NCI-H82 (cell line): ENCODE measurements at places on chromosomes 5 and 9.
A peak's percentile ranks its signal among the peaks of the same experiment; 100 is the strongest.

DNA sequence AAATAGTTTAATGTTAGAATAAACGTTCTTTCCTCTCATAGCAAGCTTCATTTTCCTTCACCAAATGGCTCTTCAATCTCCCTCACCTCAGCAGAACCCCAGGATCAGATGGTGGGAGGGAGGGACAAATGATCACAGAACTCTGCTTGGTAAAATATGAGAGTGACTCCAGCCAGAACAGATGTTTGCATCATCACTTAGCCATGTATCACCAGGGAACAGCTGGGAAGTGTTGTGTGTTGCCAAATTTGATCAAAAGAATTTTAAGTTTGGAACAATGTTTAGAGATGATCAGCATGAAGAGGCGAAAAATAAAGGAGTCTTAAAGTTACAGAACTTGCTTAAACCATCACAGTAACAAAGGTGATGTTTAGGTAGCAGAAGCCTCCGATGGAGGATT is 115.7 kb downstream of the FRMD3 start:
- no peak for DNase-seq

GRCh38 chr5:157748760-157749461 is 5.4 kb downstream of the LSM11 start:
- no peak for DNase-seq

DNA sequence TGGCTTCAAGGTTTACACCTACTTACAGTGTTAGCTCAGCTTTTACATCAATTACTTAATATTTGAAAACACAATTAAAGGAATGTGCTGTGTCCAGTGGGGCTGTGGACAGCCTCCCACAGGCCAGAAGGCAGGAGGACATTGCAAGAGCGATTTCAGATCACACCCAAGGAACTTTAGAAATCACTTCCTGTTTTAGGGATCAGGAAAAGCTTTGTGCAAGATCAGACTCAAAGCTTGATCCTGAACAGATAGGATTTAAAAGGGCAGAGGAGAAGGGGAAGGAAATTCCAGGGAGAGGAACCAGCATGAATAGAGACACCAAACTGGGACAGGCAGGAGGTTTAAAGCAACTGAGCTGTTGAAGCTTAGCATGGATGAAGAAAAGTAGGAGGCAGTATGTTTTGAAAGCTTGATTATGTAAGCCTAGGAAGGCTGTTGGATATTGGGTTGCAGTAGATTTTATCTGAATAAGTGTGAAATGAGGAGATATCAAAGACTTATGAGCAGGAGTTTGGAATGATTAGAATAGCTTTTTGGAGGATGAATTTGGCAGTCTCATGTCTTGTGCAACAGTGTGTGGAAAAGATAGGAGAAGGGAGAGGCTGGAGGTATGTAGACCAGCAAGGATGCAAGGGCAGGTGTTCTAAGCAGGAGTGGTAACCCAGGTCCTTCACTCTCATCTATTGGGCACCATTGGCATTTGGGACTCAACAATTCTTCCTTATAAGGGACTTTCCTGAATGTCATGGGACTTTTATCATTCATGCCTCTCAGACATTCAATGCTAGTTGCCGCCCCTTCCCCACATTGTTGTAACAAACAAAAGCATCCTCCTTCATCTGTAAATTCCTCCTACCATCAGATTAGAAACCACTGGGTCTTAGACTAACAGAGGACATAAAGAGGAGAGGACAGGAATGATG is 123.5 kb downstream of the TARS1 start:
- DNase-seq: no peak

DNA sequence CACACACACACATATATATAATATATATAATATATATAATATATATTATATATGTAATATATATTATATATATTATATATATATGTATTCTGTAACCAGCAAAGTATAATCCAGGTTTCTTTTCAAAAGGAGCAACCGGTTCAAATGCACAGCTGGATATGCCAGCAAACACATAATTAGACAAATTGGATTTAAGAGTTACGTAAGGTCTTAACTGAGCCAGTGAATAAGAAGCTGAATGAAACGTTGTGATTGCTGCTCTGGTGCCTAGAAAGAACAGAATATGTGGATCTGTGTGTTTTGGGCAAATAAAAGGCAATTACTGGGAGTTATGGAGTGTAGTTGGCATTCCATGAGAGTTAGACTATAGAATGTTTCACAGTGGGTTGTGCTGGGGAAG is 178.1 kb downstream of the SLF1 start:
- DNase-seq: peak; percentile 77

DNA sequence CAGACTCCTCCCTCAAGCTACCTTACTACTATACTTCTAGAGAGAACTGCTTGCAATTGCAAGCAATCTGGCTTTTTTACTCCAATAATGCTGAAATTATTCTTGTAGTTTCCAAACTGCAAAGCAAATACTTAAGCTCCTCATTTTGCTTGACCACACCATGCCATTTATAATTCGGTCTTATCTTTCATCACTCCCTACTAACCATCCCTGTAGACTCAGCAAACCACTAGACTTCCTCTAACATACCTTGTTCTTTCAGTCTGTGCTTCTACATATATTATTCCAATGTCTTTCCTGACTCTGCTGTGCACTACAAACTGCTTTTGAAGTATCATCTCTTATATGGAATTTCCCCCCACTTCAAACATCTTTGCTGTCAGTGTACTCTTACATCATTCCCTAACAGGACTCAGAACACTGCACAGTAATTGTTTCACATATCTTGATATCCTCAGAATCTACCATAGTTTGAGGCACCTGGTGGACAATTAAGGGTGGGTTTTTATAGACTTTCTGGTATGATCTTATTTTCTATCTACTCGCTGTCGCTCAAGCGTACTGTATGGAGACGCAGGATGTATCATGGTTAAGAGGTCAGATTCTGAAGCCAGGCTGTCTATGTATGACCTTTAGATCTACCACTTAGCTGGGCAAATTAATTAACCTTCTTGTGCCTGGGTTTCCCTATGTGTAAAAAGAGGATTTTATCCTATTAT is 2.8 kb downstream of the IL6ST start:
- DNase-seq: no peak

DNA sequence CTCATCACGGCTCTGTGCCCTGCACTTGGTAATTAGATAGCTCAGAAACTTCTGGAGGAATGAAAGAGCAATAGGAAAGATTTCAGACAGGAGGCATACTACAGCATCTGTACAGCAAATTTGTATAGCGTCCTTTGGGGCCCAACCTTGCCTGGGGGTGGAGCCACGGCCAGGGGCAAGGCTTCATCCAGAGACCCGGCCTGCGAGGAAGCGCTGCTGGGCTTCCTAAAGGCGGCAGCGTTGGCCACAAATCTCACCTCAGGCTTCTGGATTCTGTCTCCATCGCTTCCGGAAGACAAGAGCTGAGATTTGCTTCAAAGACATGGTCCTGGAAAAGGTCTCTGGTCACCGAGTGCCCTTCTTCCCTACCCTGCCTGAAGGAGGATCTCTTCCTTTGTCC is 12.2 kb upstream of the SPATA31D1 start:
- no peak for DNase-seq

GRCh38 chr5:154058055-154059038 is 19.6 kb downstream of the MFAP3 start:
- DNase-seq: peak; percentile 69

DNA sequence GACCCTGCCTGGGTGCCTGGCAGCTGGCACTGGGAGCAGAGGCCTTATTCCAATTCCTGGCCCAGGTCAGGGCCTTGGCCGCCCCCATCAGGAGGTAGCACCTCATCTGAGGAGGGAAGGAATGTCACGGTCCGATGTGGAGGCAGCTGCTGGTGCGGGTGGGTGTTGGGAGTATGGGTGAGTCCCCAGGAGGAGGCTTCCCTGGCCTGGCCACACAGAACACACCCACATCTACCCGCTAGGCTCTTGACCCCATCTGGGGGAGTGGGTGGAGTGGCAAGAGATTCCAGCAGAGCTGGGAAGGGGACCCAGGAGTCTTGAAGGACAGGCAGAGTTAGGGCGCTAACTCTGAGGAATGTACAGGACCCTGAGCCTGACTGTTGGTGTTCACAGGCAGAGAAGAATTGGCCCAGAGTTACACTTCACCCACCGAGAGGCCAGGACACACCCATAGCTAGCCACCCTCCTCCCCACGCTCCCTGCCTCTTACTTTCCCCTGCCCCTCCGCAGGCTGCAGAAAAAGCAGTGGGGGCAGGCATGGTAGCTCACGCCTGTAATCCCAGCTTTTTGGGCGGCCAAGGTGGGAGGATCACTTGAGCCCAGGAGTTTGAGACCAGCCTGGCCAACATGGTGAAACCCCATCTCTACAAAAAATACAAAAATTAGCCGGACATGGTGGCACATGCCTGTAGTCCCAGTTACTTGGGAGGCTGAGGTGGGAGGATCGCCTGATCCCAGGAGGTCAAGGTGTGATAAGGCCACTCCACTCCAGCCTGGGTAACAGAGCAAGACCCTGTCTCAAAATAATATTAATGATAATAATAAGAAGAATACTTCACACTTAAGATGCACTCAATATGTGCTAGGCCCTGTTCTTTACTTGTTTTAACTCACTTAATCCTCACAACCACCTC is 6.0 kb downstream of the OLFML2A start:
- DNase-seq: no peak

DNA sequence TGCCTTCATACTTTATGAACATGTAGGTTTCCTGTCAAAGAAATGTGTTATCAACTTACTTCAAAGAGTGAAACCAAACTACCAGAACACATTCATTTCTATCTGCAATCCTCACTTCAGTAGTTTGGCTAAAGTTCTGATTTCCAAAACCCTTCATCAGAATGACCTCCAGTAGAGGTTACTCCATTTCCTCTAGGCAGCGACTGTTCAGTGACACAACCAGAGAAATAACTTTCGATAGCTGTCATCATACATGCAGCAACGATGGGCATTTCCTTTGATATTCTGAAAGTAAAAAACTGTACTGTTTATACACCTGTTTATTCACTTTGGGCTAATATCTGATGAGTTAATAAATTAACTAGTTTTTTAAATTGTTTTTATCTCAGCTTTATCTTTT is 532.5 kb upstream of the IZUMO3 start:
- DNase-seq: no peak

DNA sequence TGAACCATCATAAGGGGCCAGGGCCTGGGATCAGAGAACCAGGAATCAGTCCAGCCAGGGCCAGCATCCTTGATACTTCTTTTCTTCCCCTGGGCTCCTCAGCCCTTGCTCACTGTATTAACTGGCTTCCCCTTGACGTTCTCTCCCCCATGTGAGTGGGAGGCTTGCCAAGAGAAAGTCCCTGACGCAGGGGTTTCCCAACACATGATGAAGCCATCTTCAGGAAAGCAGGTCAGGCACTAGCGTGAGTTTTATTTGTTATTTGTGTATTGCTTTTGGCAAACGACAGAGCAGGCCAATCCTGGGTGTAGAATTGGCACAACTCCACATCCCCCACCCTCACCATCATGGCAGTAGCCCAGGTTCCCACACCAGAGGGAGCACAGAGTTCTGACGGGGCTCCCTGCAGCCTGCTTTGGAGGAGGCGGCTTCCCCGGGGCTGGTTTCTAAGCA is 165.5 kb upstream of the NFIL3 start:
- DNase-seq: no peak

GRCh38 chr5:158317507-158317906 is 458.6 kb upstream of the CLINT1 start:
- DNase-seq: peak; percentile 95

DNA sequence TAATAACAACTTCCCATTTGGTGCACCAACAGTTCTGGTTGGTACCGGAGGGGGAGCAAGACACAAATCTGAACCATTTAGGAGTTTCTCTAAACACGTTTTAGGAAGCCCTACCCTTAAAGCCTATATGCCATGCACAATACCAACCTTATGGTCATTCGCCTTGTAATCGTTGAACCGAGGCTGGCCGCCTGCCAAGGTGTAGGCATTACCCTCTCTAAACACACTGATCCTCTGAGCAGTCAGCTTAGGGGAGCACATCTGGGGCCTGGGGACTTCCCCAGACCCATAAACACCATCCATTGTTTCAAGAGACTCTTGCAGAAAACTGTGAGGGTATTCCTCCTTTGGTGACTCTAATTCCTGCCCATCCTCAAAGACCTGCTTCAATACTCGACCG is 328 bp downstream of the GRXCR2 start:
- peak; percentile 94 for DNase-seq

DNA sequence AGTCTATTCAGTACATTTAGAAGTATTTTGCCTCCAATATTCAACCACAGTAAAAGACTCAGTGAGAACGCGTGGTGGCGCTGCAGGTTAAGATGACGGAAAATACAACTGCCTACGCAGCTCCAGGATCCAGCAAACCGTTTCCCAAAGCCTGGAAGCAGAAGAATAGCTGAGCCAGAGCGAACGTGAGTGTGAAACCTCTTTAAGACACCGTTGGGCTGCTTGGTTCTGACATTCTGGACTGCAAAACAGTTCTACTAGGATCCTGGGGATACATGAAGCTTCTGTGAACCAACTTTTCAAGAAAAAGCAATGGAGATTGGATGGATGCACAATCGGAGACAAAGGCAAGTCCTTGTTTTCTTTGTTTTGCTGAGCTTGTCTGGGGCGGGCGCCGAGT is at the start of gene PCDHB16:
PCDHB16 (plus strand) TSS at position 140 of the 400 bp plus-strand sequence; CDS start at position 313, 173 bp downstream.
- peak; percentile 38 for DNase-seq

DNA sequence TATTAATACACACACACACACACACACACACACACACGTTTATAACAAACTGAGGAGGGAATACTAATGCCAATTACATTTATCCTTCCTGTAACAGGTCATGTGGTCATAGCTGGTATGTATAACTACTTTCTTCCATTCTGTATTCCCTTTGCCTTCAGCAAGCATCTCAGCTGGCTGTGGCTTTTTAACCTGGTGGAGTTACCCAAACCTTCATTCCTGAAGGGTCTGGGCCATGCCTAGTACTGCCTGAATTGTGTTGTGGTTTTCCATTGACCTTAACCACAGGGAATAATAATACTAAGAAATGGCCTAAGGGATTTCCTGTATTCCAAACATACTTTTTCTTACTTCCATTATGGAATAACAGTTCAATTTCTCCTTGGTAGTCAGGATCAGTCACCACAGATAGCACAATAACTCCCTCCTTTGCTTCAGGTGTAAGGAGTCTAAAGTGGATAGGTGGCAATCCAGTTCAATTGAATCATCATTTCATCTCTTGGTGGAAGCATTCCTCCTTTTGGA is 222.2 kb upstream of the MEF2C start:
- no peak for DNase-seq
